ENCODE measurements at places on chromosomes 7 and 10. TPM values are rescaled to one million over a fixed set of nuclear protein-coding genes. Genes with fewer than 3 reads are reported as not detected.

FAM237B gene
- polyA plus RNA-seq: not detected

PCLO gene
- polyA plus RNA-seq: not detected

FAM25C gene
- not detected for polyA plus RNA-seq

FOXP2 gene
- not detected for polyA plus RNA-seq

ERVW-1 gene
- polyA plus RNA-seq: not detected

SLC29A4 gene
- 0.50 TPM for polyA plus RNA-seq

TSPAN12 gene
- polyA plus RNA-seq: not detected

NYAP1 gene
- polyA plus RNA-seq: not detected

SCD gene
- 0.77 TPM for polyA plus RNA-seq

LRRC18 gene
- not detected for polyA plus RNA-seq

AKR1C8 gene
- polyA plus RNA-seq: not detected

KCP gene
- polyA plus RNA-seq: not detected

SIRT1 gene
- 6.7 TPM for polyA plus RNA-seq

TAS2R41 gene
- polyA plus RNA-seq: not detected

CUZD1 gene
- polyA plus RNA-seq: 0.89 TPM

UTF1 gene
- polyA plus RNA-seq: not detected

FAM131B gene
- polyA plus RNA-seq: not detected

RHOBTB1 gene
- polyA plus RNA-seq: not detected

GIMAP8 gene
- 39.9 TPM for polyA plus RNA-seq

SLC37A3 gene
- 24.0 TPM for polyA plus RNA-seq

LBX1 gene
- not detected for polyA plus RNA-seq

ELN gene
- polyA plus RNA-seq: not detected

STK32C gene
- 7.5 TPM for polyA plus RNA-seq

NRP1 gene
- polyA plus RNA-seq: not detected

ACTR3C gene
- 3.6 TPM for polyA plus RNA-seq

PTF1A gene
- not detected for polyA plus RNA-seq

IFIT1B gene
- polyA plus RNA-seq: not detected

MYOZ1 gene
- not detected for polyA plus RNA-seq

ZNF365 gene
- 4.9 TPM for polyA plus RNA-seq

GRID2IP gene
- polyA plus RNA-seq: 0.10 TPM

COBL gene
- not detected for polyA plus RNA-seq

ACSM6 gene
- not detected for polyA plus RNA-seq

KNDC1 gene
- polyA plus RNA-seq: not detected

DLX6 gene
- polyA plus RNA-seq: not detected

POM121C gene
- 4.2 TPM for polyA plus RNA-seq

ACHE gene
- polyA plus RNA-seq: not detected

NCAPG2 gene
- 7.2 TPM for polyA plus RNA-seq

AGAP6 gene
- 1.9 TPM for polyA plus RNA-seq

ZNF239 gene
- polyA plus RNA-seq: 1.9 TPM

FAM13C gene
- not detected for polyA plus RNA-seq

HOXA7 gene
- not detected for polyA plus RNA-seq

TUBB8 gene
- polyA plus RNA-seq: not detected

METTL27 gene
- 0.49 TPM for polyA plus RNA-seq

Measured in CD4-positive, alpha-beta memory T cell (primary cell).